ENCODE measurements at places on chromosomes 6 and 20.

GRCh38 chr20:11387189-11387754 lies 530.4 kb upstream of the BTBD3 start:
- no peak for DNase-seq

GRCh38 chr6:48426636-48427035 lies 315.6 kb upstream of the PTCHD4 start:
- DNase-seq = no peak

DNA sequence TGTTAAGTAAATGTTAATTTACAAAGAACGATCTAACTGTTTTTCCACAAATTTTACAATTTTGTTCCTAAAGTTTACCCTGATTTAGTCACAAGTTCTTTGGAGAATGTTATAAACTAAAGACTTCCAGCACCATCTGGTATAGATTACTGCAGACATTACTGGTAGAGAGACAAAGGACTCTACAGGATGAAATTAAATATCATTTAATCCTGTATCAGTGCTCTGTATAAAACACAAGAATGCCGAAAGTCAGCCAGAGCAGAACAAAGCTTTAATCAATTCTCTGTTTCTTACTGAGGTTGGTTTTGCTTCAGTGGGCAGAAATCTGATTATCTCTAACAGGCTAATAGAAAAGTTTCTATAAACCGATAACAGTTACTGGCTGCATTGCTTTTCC lies 763.6 kb downstream of the TENT5A start:
- DNase-seq = no peak

DNA sequence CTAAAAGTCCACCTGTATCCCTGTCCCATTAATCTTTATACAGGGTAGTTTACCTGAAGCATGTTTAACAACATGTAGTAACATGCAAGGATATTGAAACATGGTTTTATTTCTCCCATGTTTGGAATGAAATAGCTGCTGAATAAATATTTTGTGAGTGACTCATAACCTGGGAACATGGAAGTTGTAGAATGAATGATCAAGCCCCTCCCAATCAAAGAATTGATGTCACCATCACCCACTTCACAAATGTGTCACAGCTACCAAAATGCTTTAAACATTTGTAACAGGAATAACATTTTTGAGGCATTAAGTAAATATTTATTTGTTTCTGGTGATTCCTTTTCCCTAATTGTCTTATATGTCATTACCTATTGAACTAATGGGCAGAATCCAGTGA lies 58.9 kb upstream of the TNFAIP3 start:
- no peak for DNase-seq

DNA sequence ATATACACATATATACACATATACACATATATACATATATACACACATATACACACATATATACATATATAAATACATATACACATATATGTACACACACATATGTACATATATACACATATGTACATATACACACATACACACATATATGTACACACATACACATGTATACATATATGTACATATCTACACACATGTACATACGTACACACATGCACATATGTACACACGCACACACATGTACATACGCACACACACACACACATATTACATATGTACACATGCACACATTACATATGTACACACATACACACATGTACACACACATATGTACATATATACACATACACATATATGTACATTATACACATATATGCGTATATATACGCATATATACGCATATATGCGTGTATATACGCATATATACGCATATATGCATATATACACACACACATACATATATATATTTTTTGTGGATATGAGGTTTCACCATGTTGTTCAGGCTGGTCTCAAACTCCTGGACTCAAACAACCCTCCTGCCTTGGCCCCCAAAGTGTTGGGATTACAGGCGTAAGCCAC lies 27.2 kb downstream of the SRC start:
- no peak for DNase-seq

DNA sequence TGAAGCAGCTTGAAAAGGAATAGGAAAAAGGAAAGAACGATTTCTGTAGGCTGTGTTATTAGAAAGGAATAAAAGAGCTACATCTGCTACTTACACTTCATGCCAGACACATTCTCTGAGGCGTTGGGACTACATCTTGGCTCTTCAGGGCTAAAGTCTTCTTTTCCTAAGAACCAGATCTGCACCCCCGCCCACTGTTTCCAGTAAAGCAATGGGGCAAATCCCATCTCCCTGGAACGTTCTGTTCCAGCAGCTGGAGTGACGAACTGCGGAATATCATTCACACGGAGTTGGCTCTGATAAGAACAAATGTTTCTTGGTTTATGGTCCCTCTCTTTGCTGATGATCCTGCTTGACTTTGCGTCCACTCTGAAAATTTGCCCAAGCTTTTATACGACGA lies 26.9 kb downstream of the FAM50B start:
- no peak for DNase-seq

- no peak for DNase-seq
These were observed 19.3 kb downstream of the PLCB1 start for GRCh38 chr20:8151372-8151771.

DNA sequence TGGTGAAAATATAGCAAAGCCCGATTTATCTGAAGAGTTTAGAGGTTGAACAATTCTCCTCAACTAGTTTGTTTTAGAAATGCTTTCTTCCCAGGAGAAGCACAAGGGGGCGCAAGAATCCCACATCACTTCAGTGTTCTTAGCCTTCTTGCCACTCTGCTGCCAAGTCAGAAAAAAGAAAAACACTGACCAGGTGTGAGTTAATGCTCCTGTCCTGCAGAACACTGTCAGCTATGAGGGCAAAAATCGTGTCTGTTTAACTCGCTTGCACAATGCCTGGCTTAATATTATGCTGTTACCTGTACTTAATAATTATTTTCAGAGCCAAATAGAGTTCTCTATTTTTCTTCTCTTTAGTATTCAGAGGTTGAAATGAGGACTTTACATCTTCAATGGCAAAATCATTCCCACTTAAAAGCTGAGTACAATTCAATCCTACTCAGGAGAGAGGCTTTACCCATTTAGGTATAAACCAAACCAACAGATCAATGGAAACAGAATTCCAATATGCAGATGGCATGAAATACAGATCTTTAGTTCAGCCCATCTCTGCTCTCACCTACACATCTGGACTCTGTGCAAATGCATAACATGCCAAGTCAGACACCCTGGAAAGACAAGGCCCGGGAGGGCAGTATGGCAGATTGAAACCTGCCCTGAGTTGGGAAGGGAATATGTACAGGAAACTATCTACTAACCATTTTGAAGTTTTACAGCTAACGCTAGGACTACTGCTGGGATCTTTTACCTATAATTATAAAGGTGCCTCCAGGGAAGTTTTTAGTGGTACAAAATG lies 71.4 kb upstream of the TULP1 start:
- peak; percentile 32 for DNase-seq

- no peak for DNase-seq
These were observed 22.6 kb downstream of the NUP153 start for GRCh38 chr6:17684134-17684533.

DNA sequence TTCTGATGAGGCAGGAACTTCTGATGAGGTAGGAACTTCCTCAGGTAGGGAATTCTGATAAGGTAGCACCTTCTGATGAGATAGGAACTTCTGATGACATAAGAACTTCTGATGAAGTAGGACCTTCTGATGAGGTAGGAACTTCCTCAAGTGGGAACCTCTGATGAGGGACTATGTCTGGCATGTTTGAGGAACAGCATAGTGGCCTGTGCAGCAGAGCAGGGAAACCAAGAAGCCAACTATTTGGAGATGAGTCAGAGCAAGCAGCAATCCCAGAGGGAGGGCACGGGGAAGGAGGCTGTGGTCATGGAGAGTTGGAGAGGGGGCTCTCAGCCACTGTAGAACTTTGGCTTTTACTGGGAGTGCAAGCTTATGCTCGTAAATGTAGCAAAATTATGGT lies 132.4 kb downstream of the CFAP61 start:
- DNase-seq = no peak

DNA sequence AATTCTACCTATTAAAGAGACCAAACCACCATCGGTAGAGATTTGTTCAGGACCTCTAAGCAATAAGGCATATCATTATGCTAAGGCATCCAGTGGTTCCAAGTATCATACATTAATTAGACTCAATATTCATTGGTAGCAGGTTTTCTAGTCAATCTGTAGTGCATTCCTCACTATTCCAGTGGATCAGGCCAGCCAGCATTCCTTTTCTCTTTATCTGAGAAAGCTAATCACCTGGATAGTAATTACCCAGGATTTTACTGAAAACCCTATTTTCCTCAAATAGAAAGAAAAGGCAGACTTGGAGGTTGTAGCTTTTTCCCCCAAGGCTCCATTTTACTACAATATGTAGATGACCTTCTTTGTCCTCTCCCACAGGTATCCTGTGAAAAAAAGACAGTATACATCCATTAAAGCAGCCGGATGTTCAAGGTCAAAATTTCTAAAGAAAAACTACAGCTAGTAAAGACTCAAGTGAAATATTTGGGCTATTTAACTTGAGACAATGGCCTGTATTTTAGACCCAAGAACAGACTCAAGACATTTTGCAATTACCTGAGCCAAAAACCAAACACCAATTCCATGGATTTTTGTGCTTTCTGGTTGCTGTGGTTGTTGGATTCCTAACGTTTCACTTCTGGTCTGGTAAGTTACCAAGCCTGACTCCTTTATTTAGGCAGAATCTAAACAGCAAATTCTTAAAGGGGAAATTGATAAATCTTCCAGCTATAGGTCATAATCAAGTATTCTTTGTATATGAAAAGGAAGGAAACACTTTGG lies 149.1 kb upstream of the MOCS1 start:
- no peak for DNase-seq

GRCh38 chr6:145453376-145453775 lies 281.9 kb downstream of the EPM2A start:
- DNase-seq = no peak

- no peak for DNase-seq
These were observed 875.4 kb upstream of the MAP3K7 start for GRCh38 chr6:91462241-91462640.

DNA sequence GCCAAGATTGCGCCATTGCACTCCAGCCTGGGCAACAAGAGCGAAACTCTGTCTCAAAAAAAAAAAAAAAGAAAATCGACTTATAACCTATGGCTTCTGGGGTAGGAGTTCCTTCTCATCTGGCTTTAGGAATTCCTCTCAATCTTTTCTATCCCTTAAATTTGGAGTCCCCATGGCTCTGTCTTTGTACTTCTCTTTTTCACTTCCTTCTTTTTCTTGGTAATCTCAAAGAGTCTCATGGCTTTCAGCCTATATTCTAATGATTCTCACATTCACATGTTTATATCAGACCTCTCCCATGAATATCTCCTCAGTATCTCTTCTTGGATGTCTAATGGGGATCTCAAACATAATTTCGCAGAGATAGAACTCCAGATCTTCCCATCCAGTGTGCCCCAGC lies 42.8 kb upstream of the RALGAPA2 start:
- DNase-seq = no peak

- no peak for DNase-seq
These were observed 1.4 kb downstream of the NFS1 start for GRCh38 chr20:35697696-35698297.

- no peak for DNase-seq
These were observed at the start of gene B3GAT2 for GRCh38 chr6:70956451-70957283. TSS of gene B3GAT2 (minus strand) at chr6:70957060. CDS start at chr6:70956429, 631 bp downstream.

DNA sequence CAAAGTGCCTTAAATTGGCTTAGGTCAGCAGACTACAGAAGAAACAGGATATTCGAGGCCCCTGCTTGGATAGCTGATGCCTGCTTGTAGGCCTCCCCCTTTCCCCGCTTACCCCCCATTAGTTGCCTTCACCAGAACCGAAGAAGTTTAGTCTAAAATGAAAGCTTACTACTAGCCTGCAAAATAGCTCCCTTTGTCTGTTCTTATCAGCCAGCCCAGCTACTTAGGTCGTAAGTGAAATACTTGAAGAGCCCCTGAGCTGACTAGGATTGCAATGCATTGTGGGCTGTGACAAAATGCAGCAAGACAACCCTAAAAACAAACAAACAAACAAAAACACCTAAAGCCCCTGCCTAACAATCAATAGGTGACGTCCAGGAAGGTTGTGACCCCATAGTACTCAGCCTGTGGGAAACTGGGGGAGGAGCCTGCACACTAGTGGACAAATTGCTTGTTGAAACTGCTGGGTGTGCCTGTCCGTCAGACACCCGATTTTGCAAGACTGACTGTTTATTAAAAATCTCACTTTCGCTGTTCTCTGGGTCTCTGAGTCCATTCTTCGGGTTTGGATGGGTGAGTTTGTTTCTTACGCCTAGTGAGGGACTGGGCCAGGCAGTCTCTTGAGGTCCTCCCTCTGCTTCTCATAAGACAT lies 105.0 kb upstream of the DUSP22 start:
- DNase-seq = no peak

GRCh38 chr20:2385496-2385895 lies 4.8 kb downstream of the TGM6 start:
- no peak for DNase-seq

DNA sequence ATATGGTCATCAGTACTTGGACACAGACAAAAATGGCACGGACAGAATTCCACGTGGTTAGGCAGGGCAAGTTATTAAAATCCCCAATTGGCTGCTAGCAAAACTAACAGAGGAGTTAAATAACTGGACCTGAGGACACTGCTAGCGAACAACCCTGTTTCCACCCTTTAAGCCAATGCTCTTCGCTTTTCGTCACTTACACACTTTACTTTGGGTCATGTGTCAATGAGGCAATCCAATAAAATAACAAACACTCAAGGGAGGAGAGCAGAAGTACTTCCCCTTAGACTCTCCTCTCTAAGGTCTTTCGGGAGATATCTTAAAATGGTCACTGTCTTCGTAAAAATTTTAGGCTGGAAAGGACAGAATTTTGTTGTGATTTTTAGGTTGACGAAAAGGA lies 68.6 kb downstream of the LCA5 start:
- no peak for DNase-seq

- DNase-seq = no peak
These were observed 84.2 kb upstream of the MARCKS start for GRCh38 chr6:113772961-113773360.

DNA sequence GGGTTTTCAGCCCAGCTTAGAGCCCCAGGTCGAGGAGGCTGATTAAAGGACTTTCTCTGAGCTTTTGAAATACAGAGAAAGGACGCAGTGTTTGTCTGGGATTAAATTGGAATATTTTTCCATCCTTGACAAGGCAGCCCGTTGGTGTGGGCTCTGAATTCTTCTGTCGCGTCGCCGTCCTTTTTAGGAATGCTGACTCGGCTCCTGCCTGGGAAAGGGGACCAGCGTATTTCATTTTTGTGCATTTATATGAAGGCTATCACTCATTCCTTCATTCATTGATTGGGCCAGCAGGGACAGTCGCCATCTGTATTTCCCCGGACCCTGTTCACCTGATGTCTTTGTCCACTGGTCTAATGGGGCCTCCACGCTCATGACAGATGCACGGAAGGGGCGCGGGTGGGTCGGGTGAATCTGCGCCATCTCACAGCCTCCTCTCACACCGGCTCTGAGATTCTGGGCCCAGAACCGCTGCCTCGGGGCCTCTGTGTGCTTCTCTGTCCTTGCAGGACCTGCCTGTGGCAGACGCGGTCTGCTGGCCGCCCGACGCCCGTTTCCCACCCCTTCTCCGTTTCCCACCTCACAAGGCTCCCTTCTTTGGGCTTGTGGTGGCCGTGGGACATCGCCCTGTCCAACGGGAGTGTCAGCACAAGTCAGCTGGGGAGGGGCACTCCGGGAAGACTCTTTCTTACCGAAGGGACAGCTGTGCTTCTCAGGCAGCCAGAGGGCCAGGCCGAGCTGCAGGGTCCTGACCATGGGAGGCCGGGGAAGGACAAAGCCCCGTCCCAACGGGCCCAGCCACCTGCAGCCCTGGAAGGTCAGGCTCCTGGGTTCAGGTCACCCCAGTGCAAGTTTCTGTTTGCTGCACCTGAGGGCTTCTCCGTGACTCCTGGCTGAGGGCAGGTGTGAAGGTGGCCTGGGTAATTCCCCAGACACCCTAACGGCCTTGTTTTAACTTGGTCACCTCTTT lies 157.3 kb downstream of the TAF4 start:
- DNase-seq = no peak

GRCh38 chr20:35009665-35010328 lies 54.1 kb downstream of the MYH7B start:
- DNase-seq = no peak

Measured in stimulated activated CD8-positive, alpha-beta memory T cell treated with anti-CD3 and anti-CD28 coated beads, Interleukin-15, amount 100 ng/mL, for 48 hours (primary cell).